Activated CD4-positive, CD25-positive, alpha-beta regulatory T cell treated with anti-CD3 and anti-CD28 coated beads, Interleukin-2, amount 50 U/mL, for 16 hours (primary cell): ENCODE measurements at places on chromosomes 12 and 14.

DNA sequence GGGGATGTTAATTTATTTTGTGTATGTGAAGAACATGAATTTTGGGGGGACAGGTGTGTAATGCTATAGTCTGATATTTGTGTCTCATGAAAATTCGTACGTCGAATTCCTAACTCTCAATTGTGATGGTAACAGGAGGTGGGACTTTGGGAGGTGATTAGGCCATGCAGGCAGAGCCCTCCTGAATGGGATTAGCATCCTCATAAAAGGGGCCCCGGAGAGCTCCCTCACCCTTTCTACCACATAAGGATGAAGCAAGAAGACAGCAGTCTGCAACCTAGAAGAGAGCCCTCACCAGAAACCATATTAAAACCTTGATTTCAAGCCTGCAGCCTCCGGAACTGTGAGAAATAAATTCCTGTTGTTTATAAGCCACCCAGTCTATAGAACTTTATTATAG is 165.4 kb downstream of the MDGA2 start:
- no peak for DNase-seq

GRCh38 chr12:106301611-106302321 is 767 bp upstream of the TCP11L2 start:
- peak; percentile 33 for DNase-seq

DNA sequence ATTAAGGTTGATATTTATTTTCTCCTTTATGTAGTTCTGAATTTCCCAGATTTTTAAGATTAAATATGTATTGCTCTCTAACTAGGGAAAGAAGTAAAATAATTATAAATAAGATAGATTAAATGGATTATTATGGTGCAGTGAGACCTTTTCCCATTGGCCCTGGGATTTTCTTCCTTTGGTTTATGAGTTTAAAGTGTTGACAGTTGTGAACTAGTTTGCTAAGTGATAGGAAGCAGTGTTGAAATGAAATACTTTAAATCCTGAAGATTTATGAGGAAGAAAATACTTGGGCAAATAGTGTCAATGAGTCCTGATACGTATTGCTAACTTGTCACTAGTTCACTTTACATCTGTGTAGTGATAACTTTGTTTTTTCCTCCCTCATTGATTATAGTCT is 188.9 kb downstream of the RAD51B start:
- no peak for DNase-seq

GRCh38 chr12:49578471-49579112 is 10.7 kb upstream of the MCRS1 start:
- no peak for DNase-seq

DNA sequence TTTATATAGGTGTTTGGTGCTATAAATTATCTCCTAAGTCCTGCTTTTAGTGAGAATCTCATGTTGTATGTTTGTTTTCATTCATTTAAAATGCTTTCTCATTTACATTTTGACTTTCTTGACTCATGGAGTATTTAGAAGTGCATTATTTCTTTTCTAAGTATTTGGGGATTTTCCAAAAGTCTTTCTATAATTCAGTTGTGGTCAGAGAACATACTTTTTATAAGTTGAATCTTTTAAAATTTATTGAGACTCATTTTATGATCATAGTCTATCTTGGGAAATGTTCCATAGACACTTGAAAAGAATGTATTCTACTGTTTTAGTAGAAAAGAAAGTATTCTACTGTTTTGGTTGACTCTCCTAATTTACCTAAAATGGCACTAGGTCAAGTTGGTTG is 168.2 kb downstream of the AKAP6 start:
- no peak for DNase-seq

DNA sequence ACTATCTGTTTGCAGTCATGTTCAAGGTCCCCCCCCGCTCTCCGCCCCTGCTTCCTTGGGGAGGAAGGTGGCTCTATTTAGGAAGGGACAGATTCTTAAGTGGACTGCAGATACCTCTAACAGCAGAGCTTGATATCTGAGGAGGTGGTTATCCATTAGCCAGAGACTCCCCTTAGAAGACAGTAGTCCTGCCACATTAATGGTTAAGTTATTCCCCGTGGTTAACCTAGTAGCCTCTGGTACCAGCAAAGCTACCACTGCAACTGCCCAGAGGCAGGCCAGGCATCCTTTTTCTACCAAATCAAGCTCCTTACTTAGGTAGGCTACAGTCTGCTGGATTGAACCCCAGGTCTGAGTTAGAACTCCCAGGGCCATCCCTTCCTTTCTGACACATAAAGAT is 162.1 kb upstream of the AVPR1A start:
- no peak for DNase-seq

DNA sequence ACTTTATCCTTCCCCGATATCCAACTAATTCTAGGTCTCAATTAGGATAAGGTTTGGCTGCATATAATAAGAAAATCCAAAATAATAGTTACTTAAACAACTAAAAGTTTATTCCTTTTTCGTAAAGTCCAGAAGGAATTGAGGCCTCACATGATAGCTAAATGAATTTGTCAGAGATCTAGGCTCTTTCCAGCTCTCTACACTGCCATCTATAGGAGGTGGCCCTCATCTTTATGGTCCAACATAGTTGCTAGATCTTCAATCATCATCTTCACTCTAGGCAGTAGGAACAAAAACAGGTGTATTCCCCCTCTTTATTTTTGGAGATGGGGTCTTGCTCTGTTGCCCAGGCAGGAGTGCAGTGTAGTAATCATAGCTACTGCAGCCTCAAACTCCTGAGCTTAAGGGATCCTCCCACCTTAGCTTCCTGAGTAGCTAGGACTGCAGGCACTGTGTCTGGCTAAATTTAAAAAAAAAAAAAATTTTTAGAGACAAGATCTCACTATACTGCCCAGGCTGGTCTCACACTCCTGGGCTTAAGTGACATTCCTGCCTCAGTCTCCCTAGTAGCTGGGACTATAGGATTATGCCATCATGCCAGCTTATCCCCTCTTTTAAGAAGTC is 46.5 kb upstream of the SAV1 start:
- DNase-seq: no peak

GRCh38 chr12:15910468-15910863 is 666 bp upstream of the DERA start:
- no peak for DNase-seq

DNA sequence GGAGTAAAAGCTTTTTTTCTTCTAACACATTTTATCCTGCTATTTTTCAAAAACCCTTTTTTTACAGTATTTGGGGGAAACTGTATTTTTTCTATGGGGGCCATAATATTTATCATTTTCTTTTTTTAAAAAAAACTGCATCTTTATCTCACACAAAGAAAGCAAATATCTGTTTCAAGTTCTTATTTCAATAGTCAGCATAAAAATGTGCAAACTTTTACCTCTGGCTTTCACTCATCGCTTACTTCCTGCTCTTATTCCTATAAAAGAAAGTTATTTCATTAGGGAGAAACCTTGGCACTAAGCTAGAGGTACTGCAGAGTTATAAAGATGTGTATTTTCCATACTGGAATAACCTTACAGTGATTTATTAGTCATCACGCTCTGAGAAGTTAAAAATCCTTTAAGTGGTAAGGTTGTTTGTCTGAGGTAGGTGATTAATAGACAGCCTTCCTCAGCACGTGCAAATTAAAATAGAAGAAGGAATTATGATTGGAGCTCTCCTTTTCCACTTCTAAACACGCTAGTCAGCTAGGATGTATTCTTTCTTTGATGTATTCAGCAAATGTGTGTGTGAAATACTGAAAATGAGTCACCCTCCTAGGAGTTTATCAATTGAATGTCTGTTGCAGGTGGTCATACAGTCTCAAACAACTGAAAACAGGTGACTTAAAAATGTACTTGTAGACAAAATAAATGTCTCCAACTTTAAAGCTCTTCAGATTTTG is 461.0 kb downstream of the GXYLT1 start:
- no peak for DNase-seq

DNA sequence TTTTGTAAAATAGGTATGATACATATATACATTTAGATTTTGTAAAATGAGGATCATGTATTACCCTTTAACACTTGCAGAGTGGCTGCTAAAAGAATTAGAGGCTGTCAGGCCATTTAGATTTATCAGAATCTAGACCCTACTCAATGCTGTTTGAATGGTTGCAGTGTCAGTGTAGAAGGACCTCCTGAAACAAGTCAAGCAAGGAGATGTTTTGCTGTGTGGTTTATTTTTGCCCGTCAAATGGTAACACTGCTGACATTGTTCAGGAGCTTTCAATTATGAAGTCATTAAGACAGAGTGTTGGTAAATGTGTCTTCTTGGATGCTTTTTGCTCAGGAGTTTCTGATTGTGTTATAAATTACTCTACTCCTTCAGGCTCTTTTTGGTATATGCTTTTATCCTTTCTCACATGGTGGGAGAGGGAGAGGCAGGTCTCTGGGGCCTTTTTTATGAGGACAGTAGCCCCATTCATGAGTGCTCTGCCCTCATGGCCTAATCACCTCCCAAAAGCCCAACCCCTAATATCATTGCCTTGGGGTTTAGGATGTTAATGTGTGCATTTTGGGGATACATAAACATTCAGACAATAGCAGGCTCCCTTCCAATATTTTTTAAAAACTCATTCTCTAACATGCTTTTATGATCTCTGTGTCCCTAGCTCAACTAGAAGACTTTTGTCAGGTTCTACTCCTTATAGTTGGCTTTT is 16.5 kb downstream of the EID3 start:
- DNase-seq: no peak

GRCh38 chr12:8946733-8947132 is 2.7 kb downstream of the M6PR start:
- DNase-seq: no peak

GRCh38 chr12:10272467-10272866 is 35.2 kb upstream of the KLRD1 start:
- no peak for DNase-seq

GRCh38 chr12:94263905-94264561 is 115.7 kb downstream of the PLXNC1 start:
- DNase-seq: no peak

DNA sequence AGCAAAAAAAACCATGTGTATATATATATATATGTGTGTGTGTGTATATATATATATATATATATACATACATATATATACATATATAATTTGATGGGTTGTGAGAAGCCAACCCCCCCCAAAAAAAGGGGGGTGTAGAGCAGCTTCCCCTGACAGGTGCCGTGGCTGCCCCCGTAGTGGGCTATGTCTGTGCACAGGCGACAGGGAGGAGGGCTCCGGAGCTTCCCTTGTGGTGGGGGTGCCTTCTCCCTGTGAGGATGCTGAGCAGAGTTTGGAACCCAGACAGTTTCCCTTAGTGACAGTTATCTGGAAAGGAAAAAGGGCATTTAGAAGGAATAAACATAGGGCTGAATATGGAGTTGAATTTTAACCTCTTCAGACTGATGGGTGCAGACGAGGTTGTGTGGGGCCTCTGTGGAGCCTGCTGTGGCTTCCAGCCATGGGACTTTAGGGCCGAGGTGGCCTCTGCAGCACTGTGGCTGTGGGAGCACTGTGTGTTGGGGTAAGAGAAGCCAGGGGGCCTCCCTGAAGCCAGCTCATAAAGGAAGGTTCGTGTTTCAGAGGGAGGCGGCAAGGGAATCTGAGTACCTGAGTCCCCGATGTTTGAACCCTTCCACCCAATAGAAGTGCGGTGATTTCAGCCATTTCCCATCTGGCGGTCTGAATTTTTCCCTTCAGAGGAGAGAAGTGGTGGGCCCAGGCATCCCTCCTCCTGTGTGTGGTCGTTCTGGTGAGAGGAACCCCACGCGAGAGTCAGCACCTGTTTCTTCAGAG is 19.8 kb downstream of the XRCC3 start:
- DNase-seq: no peak

- no peak for DNase-seq
Measured at GRCh38 chr14:76104802-76105355, 46.8 kb upstream of the GPATCH2L start.

DNA sequence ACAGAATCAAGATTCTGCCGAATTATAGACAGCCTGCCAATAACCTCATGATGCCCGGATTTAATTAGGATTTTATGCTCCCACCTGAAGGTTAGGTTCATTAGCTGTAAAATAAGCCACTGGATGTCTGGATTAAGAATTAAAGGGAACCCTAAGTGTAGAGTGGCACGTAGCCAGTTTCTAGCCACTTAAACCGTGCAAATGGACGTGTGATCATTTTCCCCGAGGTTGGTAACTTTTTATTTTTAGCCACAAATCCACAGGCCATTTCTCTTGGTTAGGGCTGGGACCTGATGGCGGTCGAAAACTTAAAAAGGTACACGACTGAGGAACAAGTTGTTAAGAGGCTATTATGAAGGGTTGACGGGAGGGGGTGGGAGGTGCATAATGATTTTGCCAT is 127.3 kb upstream of the TMPO start:
- no peak for DNase-seq

DNA sequence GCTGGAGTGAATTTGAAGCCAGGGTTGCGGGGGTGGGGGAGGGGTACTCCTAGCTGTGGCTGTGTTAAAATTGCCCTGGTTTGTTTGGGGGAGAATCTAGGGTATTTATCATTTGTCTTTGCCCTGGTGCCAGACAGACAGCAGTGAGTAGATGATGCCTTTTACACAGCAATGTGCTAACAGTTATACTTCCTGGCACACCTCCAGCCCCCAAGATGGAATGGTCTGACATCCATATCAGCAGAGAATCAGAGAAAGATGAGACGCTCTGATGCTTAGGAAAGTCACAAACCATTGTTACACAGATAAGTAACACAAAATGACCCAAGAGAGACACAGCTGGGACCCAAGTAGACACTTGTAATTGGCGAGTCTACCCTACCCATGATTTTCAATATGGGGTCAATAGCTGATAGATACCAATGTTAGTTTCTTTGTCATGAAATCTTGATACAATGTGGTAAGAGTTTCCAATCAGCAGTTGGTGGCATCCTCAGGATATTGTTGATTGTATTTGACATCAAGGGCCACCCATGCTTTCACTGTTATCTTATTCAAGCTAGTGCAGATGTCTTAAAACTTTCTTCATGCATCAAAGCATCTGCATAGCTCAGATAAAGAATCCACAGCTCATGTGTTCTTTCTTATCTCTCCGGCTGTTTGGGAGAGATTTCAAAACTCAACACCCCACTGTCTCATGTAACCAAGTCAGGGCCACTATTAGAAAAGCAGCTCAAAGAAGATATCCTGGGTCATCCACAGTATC is 2.6 kb upstream of the PRKAB1 start:
- no peak for DNase-seq

GRCh38 chr12:65384240-65384639 is 105.8 kb downstream of the MSRB3 start:
- no peak for DNase-seq

DNA sequence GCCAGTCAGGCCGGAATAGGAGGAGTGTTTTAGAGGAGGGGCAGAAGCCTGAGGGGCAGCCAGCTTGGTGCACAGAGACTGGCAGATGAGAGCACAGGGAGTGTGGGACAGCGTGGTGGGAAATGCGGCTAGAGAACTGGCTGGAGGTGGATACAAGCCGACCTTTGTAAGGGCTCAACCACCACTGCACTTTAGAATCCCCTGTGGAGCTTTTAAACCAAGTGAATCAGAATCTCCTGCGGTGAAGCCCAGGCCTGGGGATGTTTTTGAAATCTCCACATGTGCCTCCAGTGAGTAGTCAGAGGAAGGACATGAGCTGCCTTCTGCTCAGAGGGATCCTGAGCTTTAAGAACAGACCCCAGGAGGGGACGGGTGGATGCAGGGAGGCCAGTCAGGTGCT is 10.9 kb upstream of the PCED1B start:
- DNase-seq: no peak

- no peak for DNase-seq
Measured at GRCh38 chr12:91965781-91966180, 179.9 kb downstream of the BTG1 start.

- DNase-seq: peak; percentile 29
Measured at GRCh38 chr14:63840981-63841380, 11.8 kb upstream of the SYNE2 start.
